ENCODE measurements at places on chromosomes 16 and 17.

- no peak for DNase-seq
Measured at GRCh38 chr16:71585318-71585703, 8.4 kb upstream of the TAT start.

- DNase-seq, result no peak
Measured at GRCh38 chr17:64028874-64029464, 8.5 kb upstream of the ICAM2 start.

DNA sequence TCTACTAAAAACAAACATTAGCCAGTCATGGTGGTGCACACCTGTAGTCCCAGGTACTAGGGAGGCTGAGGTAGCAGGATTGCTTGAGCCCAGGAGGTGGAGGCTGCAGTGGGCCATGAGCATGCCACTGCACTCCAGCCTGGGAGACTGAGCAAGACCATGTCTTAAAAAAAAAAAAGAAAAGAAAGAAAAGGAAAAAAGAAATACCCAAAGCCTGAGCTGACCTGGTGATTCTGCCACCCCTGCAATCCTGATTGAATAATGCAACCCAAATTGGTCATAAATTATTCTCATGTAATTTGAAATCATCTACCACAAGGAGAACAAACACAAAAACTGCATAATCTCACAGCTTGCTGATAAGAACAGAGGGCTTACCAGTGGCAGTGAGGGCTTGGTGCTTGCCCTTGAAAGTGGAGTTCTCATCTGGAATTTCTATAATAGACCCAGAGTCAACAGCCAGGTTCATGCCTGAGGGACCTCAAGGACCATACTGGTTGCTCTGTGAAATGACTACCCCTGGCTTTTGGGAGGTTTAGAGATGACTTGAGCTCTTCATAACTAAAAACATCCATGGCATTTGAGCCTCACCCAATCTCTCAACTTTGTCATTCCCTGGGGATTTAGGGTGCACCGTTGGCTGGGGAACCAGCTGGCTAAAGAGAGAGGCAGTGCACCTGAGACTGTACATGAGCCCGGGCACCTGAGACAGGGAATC is 35.4 kb upstream of the TMC5 start:
- DNase-seq, result no peak

DNA sequence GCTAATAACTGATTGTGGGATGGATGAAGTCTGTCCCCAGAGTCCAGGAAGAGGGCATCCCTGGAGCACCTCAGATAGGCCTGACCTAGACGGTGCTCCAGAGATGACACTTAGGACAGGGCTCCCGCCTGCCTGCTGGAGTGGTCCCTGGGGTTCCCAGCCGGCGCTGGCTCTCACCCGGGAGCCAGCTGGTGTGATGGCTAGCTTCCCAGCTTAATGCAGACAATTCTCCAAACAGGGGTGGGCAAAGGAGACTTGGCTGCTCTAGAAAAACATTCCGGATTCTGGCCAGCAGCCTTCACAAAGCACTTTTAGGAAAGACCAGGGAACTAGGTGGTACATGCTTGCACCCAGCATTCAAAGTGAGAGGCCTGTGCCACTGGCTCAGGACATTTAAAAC is 18.6 kb downstream of the ACE start:
- no peak for DNase-seq

GRCh38 chr16:28522792-28523191 is 16.0 kb downstream of the NUPR1 start:
- no peak for DNase-seq

DNA sequence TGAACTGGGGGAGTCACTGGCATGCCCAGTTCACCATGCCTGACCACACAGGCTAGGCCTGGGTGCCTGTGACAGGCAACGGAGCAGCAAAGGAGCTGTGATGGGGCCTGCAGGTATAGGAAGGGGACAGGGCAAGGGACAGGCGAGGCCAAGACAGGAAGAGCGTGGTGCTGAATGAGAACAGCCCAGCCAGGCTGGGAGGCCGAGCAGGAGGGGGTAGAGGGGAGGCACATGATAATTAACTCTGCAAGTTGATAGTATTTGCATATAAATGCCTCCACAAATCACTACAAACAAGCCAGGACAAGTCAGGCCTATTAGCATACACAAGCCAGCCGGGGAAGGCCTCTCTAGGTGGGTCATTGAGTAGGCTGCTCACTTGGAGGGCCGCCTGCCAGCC is 7.8 kb downstream of the ZFHX3 start:
- DNase-seq, result no peak

DNA sequence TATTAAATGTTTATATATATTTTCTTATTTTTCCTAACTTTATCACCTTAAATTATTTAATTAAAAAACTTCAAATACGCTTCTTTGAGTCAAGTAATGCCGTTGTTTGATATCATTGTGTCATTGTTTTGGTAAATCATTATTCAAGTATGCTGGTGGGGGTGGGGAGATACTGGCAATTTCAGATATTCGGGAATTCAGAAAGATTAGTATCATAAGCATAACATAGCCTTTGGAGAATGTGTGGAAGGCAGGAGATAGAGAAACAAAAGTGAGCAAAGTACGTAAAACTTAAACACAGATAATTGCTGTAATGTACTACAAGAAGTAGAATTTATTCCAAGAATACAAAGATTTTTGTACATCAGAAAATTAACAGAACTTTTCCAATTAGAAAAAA is 49.8 kb downstream of the TANC2 start:
- DNase-seq, result no peak

- no peak for DNase-seq
Measured at GRCh38 chr17:83103200-83103942, 24.0 kb downstream of the METRNL start.

GRCh38 chr17:60089096-60089806 is 10.5 kb upstream of the HEATR6 start:
- no peak for DNase-seq

- no peak for DNase-seq
Measured at GRCh38 chr17:21033350-21033749, 9.5 kb downstream of the USP22 start.

- no peak for DNase-seq
Measured at GRCh38 chr17:36000732-36001109, 632 bp downstream of the CCL15 start.

- DNase-seq, result no peak
Measured at GRCh38 chr17:67557921-67558320, 159.8 kb upstream of the NOL11 start.

DNA sequence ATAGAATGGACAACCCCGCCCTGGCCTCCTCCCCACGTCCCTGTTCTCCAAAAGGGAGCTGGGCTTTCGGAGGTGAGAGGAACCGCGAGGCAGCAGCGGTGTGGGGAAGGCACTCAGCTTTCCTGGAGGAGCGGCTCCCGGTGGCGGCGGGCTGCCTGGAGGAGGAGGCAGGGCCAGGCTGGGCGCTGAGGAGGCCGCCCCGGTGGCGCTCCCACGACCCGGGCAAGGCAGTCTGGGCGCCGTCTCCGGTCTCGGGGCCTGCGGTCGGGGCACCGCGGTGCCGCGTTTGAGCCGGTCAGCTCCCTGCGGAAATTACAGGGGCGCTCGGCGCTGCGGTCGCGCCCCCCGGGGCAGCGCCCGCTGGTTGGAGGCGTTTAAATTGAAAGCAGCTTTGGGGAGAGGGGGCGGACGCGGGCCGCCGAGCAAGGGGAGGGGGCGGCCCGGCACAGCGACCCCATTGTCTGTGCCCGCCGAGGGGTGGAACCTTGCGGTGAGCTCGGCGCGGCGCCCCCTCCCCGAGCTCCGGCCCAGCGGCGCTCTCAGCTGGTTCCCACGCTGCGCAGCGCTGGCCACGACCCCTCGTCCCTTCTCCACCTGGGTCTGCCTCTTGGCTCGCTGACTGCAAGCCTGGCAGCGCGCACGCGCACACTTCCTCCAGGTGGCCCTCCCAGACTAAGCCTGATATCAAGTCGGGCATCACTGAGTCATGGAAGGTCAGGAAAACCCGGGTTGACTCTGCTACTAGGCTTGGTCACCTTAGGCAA is 58.7 kb upstream of the DLX4 start:
- DNase-seq, result no peak

- no peak for DNase-seq
Measured at GRCh38 chr17:1648173-1648962, 1.3 kb downstream of the RILP start.

DNA sequence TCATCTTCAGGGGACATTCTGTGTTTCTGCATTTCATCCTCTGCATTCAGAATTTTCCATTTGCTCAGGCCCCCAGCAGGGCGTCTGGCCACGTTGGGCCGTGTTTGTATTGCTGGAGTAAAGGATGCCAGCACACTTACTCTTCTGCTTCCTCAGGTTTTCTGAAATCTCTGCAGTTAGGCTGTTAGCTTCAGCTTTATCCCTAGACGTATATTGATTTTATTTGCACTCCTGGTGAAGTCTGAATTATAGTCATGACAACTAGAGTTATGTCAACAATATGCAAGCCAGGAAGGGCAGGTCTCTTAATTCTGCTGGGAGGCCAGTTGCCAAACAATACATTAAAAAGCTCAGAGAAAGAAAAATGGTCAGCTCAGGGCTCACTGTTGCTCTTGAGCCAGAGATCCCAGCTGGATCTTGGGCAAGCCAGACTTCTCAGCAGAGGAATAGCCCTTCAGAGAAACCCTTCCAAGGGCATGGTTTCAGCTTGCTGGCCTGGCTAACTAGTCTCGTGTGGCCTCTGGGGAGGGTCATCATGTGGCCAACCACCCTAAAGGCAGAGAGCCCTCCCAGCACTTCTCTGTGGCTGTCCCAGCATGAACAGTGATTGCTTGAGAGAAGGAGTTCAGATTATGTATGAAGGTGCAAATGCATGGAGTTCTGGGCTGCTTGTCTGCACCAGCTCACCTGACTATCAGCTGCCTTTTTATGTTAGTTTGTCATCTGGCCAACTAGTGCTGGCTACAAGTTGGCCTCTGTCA is 110.2 kb upstream of the CACNG5 start:
- DNase-seq, result no peak

- peak; percentile 2 for DNase-seq
Measured at GRCh38 chr17:68539548-68540467, 27.6 kb downstream of the PRKAR1A start.

- DNase-seq, result no peak
Measured at GRCh38 chr16:68397710-68398201, 50.6 kb downstream of the SMPD3 start.

GRCh38 chr17:882827-883585 is 96.6 kb downstream of the NXN start:
- no peak for DNase-seq

DNA sequence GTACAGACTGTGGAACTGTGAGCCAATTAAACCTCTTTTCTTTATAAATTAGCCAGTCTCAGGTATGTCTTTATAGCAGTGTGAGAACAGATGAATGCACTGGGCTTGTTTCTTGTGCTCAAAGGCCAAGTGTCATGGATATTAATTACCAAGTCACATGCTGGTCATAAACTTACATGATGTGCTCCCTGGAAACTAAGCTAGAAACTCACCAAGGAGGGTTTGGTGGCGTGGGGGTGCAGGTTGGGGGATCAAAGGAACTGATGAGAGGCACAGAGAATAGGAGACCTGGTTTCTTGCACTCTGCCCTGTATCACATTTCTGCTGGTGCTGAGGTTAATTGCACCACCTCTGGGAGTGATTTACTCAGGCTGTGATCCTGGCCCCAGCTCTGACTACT is 31.2 kb upstream of the TMC5 start:
- DNase-seq, result no peak

DNA sequence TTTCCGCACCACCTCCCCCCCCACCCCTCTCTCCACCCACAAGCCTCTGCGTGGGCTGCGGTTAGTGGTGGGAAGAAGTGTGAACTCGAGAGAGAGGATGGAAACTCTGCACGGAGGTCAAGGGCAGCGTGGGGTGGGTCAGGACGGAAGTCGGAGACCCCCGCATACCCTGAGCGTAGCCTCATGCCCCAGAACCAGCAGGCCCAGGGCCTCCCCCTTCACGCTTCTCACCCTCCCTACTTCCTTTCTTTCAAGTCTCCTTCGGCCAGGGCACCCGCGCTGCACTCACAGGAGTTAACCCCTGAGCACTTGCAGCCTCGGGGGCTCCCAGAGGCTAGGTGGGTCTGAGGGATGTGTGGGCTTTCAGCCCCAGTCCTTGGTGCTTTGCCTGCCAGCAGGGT is 9.2 kb downstream of the TBKBP1 start:
- DNase-seq, result no peak

DNA sequence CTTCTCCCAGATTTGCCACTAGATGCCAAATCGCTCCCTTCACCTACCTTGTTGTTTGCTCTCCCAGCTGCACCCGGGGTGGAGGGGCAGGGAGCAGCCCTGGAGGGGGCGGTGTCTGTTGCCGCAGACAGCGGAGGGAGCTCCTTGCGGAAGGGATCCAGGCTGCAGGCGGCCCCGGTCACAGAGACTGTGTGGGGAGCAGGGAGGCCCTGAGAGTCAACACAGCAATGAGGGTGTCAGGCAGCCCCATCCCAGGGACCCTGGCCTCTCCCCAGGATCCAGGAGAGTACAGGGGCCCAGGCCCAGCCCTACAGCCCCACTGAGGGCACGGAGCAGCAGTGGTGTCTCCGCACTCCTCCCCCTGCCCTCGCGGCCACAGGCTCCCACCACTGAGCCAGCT is 50.5 kb upstream of the CHMP6 start:
- DNase-seq, result no peak

DNA sequence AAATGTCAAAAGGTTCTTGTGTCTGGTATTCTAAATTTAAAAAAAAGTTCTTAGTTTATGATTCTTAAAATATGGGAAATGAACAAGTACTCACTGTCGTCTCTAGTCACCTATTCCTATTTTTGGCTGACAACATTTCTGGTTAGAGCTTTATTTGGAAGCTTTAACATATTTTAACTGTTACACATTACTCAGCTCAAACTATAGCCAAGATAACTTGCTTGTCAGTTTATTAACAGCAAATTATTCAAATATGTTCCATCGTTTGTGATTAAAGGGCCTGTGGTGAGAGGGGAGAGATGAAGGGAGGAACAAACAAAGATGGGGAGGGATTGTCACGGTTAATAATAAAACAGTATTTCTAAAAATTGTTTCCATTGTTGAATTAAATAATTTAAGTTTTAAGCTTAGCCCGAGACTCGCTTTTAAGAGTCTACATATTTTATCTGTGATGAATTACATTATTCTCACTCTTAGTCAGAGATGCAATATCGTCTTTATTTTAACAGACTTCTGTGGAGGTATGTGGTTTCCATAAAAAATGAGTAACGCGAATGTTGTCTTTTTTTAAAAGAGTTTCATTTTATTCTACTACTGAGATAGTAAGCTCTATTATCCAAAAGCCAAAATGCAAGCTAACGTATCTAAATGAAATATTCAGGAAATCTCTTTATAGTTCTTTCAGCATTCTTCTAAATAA is 321.9 kb upstream of the PMFBP1 start:
- DNase-seq, result no peak

DNA sequence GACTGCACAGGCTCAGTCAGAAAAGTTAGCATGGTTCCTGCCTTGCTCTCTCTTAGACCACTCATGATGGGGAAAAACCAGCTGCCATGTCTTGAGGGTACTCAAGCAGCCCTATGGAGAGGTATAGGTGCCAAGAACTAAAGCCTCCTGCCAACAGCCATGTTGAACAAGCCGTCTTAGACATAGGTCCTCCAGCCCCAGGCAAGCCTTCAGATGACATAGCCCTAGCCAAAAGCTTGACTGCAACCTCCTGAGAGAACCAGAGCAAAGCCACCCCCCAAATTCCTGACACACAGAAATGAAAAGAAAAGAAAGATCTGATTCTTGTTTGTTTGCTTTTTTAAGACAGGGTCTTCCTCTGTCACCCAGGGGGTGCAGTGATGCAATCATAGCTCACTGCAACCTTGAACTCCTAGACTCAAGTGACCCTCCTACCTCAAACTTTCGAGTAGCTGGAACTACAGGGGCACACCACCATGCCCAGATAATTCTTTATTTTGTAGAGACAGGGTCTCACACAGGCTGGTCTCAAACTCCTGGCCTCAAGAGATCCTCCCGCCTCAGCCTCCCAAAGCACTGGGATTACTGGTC is 36.3 kb downstream of the CMTM3 start:
- DNase-seq, result no peak

GRCh38 chr17:18004884-18005305 is 32.2 kb downstream of the DRC3 start:
- DNase-seq, result no peak

Data from retinal pigment epithelial cell (primary cell).